Inflammatory macrophage (primary cell): ENCODE measurements at places on chromosomes 11 and 22.

GRCh38 chr11:16408619-16409018 lies 52.3 kb upstream of the SOX6 start:
- no peak for DNase-seq

DNA sequence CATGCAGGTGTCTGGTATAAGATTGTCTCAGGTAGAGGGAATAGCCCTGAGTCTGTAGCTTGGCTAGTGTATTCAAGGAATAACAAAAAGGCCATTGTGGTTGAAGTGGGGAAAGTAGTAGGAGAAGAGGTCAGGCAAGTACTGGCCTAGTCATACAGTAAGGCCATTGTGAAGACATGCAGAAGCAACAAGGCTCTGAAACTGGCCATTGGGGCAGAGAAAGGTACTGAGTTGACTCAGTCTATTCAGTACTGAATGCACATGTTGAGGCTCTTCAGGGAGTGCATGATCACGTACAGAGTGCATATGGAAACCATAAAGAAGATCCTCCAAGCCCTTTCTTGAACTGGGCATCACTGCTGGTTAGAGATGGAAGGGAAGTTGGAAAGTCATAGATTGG lies 477.6 kb downstream of the SOX6 start:
- no peak for DNase-seq

DNA sequence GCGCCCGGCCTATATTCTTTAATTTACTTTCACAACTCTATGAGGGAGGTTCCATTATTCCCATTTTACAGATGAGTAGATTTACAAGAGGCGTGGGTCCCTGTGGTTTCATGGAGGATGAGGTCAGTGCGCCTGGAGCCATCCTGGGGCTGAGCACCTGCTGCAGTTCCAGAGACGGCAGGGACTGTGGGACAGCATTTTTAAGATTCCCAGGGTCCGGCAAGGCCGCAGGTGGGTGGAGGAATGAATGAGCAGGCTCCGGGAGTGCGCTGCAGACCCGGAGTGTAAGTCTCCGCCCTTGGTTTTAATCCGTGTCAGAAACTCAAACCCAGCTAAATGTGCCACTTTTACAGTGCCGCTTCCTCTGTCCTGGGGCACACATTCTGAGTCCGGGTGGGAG lies 4.1 kb upstream of the CHRM1 start:
- no peak for DNase-seq

GRCh38 chr22:29946220-29946619 lies 63.2 kb downstream of the MTMR3 start:
- DNase-seq, result no peak

- DNase-seq, result no peak
These were observed 95.7 kb downstream of the CWC15 start for GRCh38 chr11:94877443-94878200.

- DNase-seq, result peak; percentile 54
These were observed 59.0 kb downstream of the CEP57 start for GRCh38 chr11:95849087-95849825.

DNA sequence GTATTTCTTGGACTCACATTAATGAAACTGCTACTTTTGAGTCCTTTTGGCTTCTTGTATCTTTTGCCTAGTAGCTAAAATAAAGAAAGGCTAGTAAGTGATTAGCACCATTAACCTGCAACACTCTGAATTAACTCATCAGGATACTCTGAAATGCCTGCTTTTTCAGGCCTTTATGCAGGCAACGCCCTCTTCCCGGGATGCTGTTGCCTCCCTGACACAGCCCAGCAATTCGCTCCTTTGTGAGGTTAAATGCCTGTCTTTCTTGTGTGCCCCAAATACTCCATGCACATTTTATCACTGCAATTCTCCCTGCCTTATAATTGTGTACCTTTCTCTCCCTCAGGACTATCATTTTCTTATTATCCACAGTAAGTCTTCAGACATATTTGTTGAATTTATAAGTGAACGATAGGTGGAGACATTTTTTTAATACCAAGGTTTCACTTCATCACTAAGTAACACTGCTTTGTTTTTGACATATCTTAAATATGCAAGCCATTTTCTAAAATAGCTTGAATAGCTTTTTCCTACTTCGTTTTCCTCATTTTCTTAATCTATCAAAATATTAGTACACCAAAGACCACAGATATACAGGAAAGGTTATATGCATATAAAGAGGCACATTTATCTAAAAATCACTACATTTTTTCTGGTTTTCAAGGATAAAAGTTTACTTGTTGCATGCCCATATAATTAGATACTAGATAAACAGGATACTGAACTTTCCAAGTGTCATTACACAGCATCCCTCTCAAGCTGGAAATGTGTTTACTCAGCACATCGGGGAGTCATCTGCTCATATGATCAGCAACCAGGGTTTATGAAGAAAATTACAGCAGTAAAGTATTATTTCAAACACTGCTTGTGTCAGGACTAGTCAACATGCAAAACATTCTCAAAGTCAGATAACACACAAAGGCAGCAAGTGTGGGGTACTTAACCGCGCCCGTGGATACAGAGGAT lies 48.5 kb upstream of the DDI1 start:
- no peak for DNase-seq

DNA sequence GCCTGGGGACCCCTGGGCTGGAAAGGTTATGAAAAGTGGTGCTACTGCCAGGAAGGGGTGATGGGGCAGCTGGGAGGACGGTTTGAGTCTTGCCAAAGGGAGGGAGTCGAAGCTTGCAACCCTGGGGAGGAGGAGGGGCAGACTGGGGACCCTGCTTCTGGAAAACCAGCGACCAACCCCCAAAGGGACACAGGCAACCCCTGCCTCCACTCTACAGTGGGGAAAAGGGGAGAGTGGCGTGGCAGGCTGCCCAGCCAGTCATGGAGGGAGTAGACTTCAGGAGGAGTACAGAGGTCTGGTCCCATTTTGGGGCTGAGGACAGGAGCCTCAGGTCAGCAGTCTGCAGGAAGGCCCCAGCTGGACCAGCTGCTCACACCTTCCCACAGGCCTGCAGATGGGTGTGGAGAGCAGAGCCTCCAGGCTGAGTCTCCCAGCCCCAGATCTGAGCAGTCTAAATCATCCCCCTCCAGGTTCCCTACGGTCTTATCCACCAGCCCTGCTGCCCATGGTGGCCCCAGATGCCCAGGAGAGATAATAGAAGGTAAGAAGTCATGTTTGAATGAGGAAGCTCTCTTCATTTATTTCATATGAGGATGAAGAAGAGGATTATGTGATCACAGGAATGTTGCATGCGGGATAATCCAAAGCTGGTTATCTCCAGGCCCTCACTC lies 3.3 kb downstream of the DDT start:
- DNase-seq, result no peak

GRCh38 chr11:44709966-44710365 lies 16.8 kb upstream of the TSPAN18 start:
- DNase-seq, result no peak

- DNase-seq, result peak; percentile 87
These were observed 7.8 kb upstream of the NFAM1 start for GRCh38 chr22:42439821-42440674.

DNA sequence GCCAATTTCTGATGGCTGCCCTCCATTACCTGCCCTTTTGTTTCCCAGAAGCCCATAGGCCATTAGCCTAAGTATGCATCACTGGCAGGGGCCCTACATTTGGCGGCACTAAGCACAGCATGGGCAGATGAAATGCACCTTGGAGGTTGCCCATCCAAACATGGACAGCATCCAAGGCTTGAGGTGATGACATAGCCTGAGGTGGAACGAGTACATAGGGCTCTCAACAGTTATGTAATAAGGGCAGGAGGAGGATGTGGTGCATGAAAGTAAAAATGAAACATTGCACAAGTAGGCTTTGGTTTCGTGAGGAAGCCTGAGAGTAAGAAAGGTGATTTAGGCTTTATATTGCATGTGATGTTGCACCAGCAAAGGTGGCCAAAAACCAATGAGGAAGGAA lies 148.1 kb downstream of the FAM76B start:
- no peak for DNase-seq
